CMK (cell line): ENCODE measurements at places on chromosomes 4 and X.

DNA sequence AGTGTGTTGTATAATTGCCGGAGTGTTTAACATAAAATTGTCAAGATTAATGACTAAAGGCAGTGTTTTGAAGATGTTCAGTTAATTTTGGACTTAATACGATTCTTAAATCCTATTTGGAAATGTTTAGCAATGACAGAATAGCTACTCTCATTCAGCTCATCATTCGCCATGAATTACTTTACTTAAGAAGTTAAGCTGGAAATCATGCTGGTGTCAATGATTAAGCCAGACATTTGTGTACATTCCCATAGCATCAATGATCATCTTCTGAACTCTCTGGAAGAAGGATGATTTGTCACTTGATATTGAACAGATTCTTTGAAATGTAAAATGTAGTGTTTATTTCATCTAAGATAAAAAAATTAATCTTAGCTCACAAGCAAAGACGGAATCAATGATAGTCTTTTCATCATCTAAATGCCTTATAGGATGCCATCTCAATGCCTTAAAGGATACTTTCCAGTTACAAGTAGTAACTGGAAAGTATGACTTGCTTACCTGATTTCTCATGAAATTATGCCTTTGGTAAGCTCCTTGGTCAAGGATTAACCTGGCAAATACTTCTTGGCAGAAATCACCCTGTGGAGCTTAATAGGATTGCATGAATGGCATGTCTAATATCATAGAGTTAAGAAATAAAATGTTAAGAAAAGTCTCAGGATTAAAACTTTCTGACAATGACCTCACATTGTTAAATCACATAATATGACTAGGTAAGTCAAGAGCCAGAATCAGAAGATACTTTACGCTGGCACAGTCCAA, 515.5 kb upstream of the AGA start:
- DNase-seq, result no peak

DNA sequence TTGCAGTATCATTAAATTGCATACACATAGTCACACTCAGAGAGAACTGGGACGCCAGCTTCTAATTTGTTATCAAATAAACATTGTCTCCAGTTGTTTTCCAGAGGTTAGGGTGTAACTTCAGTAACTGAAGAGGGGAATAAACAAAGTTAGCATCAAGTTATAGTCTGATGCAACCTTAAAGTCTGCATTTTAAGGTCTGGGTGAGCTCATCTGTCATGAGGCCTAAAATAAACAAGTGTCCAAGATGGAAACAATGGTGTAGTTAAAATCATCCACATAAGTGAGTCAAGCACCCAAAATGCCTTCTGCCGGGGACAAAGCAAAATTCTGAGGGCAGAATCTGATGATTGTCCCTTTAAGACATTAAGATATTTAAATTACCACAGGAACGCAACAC, 70.3 kb upstream of the EMCN start:
- DNase-seq, result no peak

DNA sequence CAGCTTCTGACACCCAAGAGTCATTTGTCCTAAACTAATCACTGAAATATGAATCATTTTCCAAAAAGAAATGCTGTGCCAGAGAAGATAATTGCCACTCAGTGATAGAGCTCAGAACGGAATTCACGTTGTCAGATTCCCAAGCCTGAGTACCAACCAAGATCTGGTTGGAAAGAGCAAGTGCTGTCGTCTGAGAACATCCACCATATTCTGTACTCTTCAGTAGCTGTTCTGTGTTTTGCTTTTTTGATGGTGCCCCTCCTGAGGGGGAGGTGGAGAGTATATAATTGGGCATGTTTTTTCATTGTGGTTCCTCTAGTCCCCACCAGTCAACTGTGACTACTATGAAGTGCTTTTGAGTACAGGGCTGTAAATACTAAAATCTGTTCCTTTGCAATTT, 13.2 kb downstream of the RUFY3 start:
- DNase-seq, result no peak

- no peak for DNase-seq
Observed at GRCh38 chr4:24330172-24330571, 254.2 kb downstream of the DHX15 start.

DNA sequence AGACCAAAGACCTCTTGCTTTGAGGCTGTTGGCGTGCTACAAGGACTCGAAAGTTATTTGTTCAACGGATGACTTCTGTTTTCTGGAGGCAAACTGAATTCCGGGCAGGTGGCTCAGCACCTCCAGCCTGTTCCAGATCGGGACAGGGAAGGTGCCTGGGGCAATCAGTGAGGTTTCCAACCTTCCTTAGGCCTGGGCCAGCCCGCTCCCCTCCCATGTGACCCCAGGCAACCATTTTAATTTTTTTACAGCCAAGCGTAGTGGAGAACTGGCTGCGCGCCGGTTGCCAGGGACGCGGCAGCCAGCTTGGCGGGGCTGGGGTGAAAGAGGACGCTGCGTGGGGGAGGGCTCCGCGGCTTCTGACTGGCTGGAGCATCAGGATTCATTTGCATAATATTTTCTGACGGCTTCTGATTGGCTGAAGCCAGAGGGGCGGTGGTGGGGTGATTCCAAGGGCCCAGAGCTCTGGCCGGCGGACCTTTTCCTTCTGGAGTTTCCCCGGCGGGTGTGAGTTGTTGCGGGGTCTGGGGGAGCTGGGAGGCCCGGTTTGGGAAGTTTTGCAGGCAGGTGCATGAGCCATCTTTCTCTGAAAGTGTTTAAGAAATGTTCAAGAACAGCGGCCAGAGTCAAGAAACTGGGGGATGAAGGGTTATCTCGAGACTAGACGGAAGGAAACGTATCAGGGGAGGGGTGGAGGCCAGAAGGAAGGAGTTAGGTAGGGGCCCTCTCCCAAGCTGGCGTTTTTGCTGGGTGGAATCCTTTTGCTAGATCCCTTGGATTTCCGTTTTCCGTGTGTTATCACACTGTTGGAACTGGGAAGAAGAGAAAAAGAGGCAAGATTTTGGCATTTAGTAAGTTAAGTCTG, at the start of gene MID1IP1:
Gene MID1IP1, plus strand, starts transcription at position 479 of the 865 bp plus-strand sequence. CDS start 3,488 bp downstream, outside the sequence.
- peak; percentile 73 for DNase-seq

DNA sequence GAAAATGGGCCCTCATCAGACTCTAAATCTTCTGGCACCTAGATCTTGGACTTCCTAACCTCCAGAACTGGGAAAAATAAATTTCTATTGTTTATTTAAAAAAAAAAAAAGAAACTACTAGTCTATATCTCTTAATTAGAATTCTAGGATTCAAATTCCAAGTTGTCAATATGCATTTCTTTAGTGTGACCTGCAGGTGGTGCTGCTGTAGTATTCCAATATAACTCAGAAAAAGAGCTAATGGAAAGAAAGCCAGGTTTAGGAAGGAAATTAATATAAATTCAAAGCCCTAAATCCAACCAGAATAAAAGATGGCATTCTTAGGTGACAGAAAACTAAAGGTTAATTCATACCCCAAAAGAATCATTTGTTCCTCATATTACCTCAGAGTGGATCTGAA, 80.0 kb upstream of the NALF2 start:
- no peak for DNase-seq

DNA sequence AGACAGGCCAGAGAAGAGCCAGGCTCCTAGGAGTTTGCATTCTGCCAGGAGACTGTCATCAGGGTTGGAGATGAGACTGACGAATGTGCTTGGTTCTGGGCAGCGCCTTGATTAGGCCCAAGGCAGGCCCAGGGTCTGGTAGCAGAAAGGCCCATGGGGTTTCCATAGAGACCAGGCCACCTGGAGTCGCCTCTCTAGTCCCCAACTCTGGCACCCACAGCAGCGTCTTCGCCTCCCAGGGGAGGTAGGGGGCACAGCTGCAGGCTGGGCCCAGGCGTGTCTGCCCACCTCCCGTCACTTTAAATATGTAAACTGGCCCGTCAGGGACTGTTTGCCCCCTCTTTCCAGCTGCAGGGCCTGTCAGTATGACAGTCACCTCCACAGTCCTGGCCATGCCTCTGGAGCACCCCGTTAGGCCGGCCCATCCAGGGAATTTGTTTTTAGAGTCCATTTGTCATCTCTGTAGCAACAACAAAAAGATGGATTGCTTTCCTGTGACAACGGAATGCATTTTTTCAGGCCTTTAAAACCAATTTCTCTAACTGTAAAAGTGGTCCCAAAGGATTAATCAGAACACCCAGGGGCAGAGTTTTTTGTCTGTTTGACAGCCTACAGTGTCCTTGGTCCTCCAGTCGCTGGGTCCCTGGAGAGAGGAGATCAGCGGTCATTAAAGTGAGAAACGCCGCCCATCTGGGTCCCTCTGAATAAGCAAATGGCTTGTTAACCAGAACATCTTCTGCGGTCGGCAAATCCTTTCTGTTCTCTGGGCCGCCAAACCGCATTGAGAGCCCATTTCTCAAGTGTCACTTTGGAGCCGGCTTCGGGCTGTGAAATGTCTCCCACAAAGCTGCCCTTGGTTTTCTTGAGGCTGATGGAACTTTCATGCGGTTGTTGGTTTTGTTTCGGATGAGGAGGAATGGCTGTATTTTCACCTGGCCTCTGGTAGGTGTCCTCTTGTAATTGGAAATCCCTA, 153.0 kb upstream of the PSAPL1 start:
- DNase-seq, result no peak

- DNase-seq, result no peak
Observed at GRCh38 chr4:184193556-184194525, 23.8 kb downstream of the ENPP6 start.

GRCh38 chrX:150192816-150193215, 170.3 kb upstream of the MAMLD1 start:
- no peak for DNase-seq

DNA sequence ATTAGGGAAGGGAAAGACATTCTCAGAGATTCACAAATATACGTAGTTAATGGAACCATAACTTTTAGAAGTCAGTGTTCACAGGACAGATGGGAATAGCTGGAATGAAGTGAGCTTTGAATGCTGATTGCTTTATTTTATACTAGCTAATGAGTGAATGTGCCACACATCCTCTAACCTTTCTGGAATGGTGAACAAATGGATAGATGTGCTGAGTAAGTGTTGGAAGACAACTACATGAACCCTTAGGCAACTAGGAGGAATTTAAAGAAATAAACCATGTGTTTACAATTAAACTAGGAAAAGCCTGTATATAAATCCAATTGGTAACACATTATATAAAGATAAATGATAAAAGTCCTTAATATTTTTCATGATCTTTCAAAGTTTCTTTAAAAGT, 91.6 kb upstream of the LIMCH1 start:
- DNase-seq, result no peak

DNA sequence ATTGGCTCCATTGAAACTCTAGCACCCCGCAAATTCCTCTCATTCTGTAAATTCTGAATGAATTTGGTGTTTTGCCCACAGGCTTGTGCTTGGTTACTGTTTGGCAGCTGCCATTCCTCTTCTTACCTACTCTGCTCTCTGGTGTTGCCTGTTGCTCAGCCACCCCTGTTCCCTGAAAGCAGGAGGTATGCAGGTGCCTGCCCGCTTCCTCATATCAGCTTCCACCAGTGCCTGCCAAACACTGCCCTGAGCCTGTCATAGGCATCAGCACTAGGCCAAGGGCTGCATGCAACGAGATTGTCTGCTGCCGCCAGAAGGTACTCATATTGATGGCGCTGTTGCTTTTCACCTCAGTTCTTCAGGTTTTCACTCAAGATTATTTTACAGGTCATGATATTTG, 978.1 kb downstream of the C4orf33 start:
- no peak for DNase-seq

- DNase-seq, result no peak
Observed at GRCh38 chrX:149497626-149498025, 7.5 kb downstream of the IDS start.

GRCh38 chrX:18793601-18794089, 86.2 kb downstream of the PPEF1 start:
- DNase-seq, result no peak

DNA sequence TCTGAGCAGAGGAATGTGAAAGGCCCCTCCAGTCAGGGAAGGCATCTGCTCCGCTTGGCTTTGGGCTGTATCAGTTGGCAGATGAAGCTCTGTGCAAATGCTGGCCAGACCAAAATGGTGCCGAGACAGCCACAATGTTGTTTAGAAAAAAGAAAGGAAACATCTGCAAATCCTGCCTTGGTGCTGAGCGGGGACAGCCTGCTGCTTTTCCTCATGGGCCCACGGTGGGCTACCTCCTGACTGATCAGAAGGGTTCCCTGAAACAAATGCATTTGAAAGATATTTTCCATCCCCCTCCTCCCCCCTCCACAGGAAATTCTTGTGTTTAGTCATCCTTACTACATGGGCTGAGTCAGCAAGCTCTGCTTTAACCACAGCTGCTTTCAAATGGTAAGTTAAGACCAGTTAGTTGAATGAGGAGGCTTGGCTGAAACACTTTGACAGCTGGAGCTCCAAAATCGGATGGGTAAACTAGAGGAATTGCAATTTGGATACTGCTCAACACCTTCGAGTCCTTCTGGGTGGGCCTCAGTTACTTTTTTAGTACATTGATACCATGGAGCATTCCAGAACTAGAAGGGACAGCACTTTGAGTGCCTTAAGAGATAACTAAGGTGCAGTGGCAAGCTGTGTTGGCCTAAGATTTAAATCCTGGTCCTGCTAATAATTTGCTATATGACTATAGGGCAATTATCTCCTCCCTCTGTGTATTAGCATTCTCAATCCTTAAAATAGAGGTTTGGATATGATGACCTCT, 36.0 kb downstream of the PLAC1 start:
- no peak for DNase-seq

DNA sequence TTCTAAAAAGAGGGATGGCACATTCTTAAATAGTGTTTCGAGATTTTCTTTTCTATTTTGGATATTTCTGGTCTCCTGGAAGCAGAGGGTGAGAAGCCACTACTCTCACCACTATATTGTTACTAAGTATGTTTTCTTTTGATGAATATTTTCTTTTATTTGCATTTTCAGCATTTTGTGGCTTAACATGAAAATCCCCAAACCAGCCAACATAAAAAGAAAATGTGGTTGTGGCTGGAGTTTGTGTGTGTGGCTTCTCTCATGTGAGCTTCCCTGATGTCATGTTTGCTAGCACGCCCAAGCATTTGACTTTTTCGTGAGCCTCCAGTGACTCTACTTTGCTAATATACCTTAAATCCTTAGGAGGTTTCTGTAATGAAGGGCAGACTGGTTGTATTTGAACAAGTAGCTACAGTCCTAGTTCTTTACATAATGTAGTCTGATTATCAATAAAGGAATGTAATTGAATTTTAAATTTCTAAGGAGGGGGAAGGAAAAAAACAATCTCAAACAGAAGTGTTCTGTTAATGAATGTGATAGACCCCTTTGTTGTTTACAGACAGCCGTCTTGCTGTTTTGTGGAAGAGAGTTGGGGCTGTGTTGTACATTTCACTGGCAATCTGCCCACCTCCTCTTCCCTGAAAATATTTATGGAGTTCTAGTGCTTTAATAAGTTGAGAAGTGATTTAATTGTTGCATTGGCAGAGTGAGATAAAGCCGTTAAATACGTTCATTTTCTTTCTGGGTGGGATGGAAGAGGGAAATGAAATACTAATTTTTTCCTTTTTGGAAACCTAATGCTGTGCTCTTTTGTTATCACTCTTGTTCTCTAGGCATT, 114.6 kb downstream of the ARHGAP10 start:
- DNase-seq, result no peak

- no peak for DNase-seq
Observed at GRCh38 chrX:110803506-110803905, 7.9 kb upstream of the CHRDL1 start.

GRCh38 chrX:1170243-1170642, 42.2 kb downstream of the CRLF2 start:
- DNase-seq, result no peak
